Lower lobe of right lung (tissue), 2 donors: ENCODE measurements at places on chromosomes 2 and 18.

GRCh38 chr2:174840436-174840835 is 76.2 kb upstream of the CHRNA1 start:
- no peaks in the 10 kb centered on the region for H3K4me1 ChIP-seq
- H3K27ac ChIP-seq = no peak overlapping the region
- DNase-seq = no peak
- no peaks in the 10 kb centered on the region for H3K27me3 ChIP-seq
- H3K4me3 ChIP-seq = no peak overlapping the region
- H3K36me3 ChIP-seq = no peaks in the 10 kb centered on the region

- peak overlapping the region; percentile 89 for H3K4me3 ChIP-seq
- H3K4me1 ChIP-seq = peaks cover 57% of the 10 kb centered on the region
- H3K27me3 ChIP-seq = no peaks in the 10 kb centered on the region
- no peaks in the 10 kb centered on the region for H3K36me3 ChIP-seq
Measured at GRCh38 chr18:23585007-23585871, 1.1 kb downstream of the NPC1 start.

GRCh38 chr2:109440499-109441156 is 173.1 kb downstream of the SEPTIN10 start:
- H3K4me1 ChIP-seq = peaks cover 10% of the 10 kb centered on the region
- H3K27me3 ChIP-seq = no peaks in the 10 kb centered on the region
- DNase-seq = no peak
- no peaks in the 10 kb centered on the region for H3K36me3 ChIP-seq
- H3K4me3 ChIP-seq = no peak overlapping the region

- peak; percentile 96 for DNase-seq
- peaks cover 33% of the 10 kb centered on the region for H3K4me1 ChIP-seq
- peaks cover 63% of the 10 kb centered on the region for H3K36me3 ChIP-seq
- peak within 1 kb of the TSS; percentile 62 for H3K4me3 ChIP-seq
Measured at GRCh38 chr2:219218732-219219701, at the start of gene ABCB6. Gene ABCB6, minus strand, starts transcription at chr2:219218958. Its CDS starts 285 bp downstream, at chr2:219218673.

DNA sequence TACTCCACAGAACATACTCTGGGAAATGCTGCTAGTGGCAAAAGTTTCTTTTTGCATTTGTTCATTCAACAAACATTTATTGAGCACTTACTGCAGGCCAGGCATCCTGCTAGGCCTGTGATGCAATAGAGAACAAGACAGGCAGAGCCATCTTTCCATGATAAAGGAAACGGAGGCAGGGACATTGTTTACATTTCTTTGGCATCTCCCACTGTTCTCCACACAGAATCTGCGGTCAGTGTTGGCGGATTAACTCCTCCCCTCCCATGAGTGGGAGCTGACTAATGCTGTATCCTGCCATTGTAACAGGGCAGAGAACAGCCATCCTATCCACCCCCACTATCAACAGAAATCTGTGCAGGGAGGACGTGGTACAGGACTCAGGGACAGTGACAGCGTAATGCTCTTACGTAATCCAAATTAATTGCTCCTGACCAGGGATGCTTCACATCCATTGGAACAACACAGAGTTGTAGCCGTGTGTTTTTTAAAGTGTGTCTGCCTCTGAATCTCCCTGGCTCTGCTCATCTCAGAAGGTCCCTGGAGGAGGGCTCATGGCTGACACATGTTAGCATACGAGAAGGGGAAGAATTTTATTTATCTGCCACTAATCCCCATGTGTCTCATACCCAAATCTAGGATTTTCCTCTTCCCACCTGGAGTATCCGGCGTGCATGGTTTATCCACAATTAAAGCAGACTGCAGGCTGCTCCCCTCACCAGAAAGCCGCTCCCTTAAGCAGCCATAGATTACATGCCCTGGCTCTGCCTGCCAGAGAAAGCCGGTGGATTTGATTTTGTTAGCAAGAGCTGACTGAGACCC is 32.3 kb downstream of the STEAP3 start:
- no peak overlapping the region for H3K4me3 ChIP-seq
- H3K27ac ChIP-seq = no peak overlapping the region
- H3K27me3 ChIP-seq = no peaks in the 10 kb centered on the region
- H3K4me1 ChIP-seq = no peaks in the 10 kb centered on the region

DNA sequence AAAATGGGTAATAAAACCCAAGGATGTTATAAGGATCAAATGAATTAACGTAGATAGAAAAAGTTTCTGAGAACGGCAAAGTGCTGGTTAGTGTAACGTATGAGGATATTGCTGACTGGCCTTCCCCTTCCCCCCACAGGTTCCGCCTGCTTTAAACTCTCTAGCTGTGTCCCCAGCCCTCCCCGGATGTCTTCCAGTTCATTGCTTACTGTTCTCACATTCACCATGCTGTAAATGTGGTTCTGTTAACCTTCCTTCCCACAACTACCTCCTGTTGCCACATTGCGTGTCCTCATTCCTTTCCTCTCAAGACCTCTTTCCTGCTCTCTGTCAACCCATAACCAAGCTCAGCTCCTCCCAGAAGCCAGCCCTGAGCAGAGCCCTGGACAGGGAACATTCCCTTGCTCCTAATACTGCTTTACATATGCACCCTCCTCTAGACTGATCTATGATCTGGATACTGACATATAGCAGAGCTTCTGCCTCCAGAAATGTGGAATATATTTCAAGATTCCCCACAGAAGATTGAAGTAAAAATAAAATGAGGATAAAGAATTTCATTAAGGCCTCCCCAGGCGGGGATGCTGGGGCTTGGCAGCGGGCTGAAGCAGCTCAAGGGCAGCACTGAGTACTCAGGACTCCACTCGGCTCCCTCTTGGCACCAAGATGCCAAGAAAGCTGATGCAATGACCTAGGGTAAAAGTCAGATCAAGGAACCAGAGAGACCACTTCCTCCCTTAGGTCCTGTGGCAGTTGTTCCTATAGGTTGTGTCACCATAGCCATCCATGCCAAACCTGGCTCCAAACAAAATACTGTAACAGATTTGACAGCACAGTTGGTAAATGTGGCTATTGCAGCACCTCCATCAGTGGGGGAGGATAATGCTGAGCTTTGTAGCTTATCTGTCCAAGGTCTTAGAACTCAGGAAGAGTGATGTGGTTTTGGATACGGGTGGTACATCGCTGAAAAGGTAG is 136.4 kb upstream of the PIK3C3 start:
- no peak overlapping the region for H3K4me3 ChIP-seq
- no peak overlapping the region for H3K27ac ChIP-seq
- no peaks in the 10 kb centered on the region for H3K27me3 ChIP-seq
- no peaks in the 10 kb centered on the region for H3K4me1 ChIP-seq
- DNase-seq = no peak

DNA sequence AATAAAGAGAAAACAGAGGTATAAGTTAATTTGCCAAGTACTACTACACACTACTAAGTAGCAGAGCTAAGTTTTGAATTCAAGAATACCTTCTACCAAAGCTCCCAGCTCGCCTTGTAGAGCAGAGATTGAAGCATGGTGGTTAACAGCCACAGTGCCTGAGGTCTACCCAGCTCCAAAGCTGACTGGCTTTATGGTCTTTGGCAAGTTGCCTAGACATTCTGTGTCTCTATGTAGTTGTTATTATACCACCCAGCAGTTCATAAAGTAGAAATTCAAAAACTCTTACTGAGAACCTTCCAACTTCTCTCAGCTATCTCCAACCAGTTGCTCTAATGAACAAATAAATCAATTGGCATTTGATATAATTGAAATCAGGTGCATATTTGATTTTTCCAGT is 87.8 kb downstream of the PDE11A start:
- H3K36me3 ChIP-seq = no peaks in the 10 kb centered on the region
- no peak for DNase-seq
- no peaks in the 10 kb centered on the region for H3K27me3 ChIP-seq
- no peaks in the 10 kb centered on the region for H3K4me1 ChIP-seq
- no peak overlapping the region for H3K4me3 ChIP-seq

- no peak overlapping the region for H3K4me3 ChIP-seq
- DNase-seq = no peak
- H3K36me3 ChIP-seq = no peaks in the 10 kb centered on the region
- no peak overlapping the region for H3K27ac ChIP-seq
Measured at GRCh38 chr2:222208010-222208690, 90.6 kb downstream of the PAX3 start.

- H3K27ac ChIP-seq = no peak overlapping the region
- DNase-seq = no peak
- H3K4me3 ChIP-seq = no peak overlapping the region
- no peaks in the 10 kb centered on the region for H3K36me3 ChIP-seq
Measured at GRCh38 chr18:7332452-7332851, 101.6 kb downstream of the LRRC30 start.

GRCh38 chr18:46623541-46623940 is 33.5 kb downstream of the LOXHD1 start:
- peak overlapping the region; percentile 18 for H3K27ac ChIP-seq
- no peak for DNase-seq
- peaks cover 4% of the 10 kb centered on the region for H3K27me3 ChIP-seq
- H3K4me3 ChIP-seq = no peak overlapping the region
- H3K4me1 ChIP-seq = peaks cover 7% of the 10 kb centered on the region

- no peaks in the 10 kb centered on the region for H3K27me3 ChIP-seq
- peaks cover 18% of the 10 kb centered on the region for H3K36me3 ChIP-seq
- no peak overlapping the region for H3K27ac ChIP-seq
- H3K4me3 ChIP-seq = no peak overlapping the region
Measured at GRCh38 chr2:144466637-144467036, 53.3 kb downstream of the ZEB2 start.

DNA sequence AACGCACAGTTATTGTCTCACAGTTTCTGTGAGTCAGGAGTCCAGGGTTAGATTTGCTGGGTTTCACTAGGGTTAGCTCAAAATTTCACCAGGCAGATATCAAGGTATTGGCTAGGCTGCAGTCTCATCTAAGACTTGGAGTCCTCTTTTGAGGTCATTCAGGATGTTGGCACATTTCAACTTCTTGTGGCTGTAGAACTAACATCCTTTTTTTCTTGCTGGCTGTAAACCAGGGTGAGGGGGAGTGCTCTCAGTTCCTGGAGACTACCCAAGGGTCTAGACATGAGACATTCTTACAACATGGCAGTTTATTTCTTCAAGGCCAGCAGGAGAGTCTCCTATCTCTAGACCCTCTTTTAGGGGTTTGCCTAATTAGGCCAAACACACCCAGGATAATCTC is 12.8 kb upstream of the CAVIN2 start:
- H3K4me3 ChIP-seq = no peak overlapping the region
- no peaks in the 10 kb centered on the region for H3K27me3 ChIP-seq
- H3K27ac ChIP-seq = no peak overlapping the region
- no peaks in the 10 kb centered on the region for H3K36me3 ChIP-seq
- no peak for DNase-seq

DNA sequence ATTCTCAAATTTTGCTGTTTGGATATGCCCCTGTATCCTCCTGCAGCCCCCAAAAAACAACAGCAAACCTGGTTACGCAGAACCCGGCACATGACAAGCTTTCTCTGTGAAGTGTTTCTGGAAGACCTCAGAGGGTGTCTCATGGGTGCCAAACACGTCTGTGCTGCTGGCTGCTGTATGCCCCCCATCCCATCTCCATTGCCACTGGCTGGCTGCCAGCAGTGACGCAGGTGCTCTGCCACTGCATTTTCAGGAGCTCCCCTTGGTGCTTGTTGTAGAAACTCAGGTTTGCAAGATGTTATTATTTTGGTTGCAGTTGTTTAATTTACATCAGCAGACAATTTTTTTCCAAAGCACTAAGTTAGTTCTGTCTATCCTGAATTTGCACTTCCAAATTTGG is 166.4 kb upstream of the FANCL start:
- H3K4me1 ChIP-seq = no peaks in the 10 kb centered on the region
- DNase-seq = no peak
- H3K4me3 ChIP-seq = no peak overlapping the region
- no peak overlapping the region for H3K27ac ChIP-seq
- no peaks in the 10 kb centered on the region for H3K36me3 ChIP-seq
- no peaks in the 10 kb centered on the region for H3K27me3 ChIP-seq

DNA sequence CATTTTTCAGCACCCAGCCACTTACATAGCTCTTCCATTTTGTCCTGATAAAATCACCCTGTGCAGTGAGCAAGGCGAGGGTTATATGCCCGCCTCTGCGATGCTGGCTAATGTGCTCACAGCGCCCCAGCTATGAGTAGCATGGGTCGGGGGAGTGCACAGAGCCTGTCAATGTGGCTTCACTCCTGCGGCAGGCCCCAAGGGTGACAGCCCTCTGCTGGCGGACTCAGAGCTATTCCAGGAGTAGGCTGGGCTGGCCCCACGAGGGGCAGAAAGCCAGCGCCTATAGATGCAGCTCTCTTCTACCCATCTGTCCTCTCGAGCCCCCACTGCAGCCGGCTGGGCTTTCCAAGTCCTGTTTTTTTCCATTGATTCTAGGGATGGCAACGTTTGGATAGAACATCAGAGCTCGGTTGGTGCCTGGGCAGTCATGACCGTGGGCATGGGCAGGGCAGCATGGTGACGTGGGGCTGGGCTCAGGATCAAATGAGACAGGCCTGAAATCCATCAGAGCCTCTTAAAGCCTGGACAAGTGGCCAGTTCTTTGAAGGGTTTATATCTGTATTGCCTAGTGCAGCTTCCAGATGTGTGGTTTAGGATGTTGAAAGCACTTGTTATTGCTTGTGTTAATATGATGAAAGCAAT is 134.7 kb downstream of the MCFD2 start:
- no peak overlapping the region for H3K27ac ChIP-seq
- no peak overlapping the region for H3K4me3 ChIP-seq
- no peaks in the 10 kb centered on the region for H3K27me3 ChIP-seq
- peaks cover 27% of the 10 kb centered on the region for H3K4me1 ChIP-seq
- no peak for DNase-seq
- no peaks in the 10 kb centered on the region for H3K36me3 ChIP-seq

GRCh38 chr2:232052591-232052990 is 91.1 kb downstream of the DIS3L2 start:
- H3K27me3 ChIP-seq = no peaks in the 10 kb centered on the region
- DNase-seq = no peak
- no peaks in the 10 kb centered on the region for H3K4me1 ChIP-seq
- H3K4me3 ChIP-seq = no peak overlapping the region
- no peaks in the 10 kb centered on the region for H3K36me3 ChIP-seq
- H3K27ac ChIP-seq = no peak overlapping the region

DNA sequence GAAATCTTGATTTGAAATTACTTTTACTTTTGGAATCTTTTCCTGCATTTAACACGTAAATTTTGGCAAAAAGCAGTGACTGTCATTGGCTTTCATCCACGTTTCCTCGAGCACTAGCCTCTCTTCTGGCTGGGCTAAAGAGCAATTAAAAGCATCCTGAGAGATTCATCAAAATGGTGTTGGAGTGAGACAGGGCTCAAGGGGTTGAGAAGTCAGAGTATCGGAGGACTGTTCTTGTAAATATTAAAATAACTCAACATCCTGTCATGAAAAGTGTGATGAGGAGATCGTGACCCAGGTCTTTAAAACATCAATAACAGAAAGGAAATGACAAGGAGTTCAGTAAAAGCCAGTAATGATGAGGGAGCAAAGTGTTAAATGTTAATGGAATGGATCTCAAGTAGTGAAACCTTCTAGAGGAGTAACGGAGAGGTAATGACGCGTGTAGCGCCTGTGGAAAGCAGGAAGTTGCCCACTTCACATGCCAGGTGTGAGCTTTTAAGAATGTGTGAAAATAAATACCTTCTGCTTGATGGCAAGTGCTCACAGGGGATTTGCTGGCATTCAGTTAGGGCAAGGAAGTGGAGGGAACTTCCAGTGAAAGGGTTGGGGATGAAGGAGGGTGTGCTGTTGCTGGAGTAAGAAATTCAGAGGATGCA is 754.4 kb downstream of the ADCYAP1 start:
- peak; percentile 58 for DNase-seq
- H3K27ac ChIP-seq = no peak overlapping the region
- H3K27me3 ChIP-seq = no peaks in the 10 kb centered on the region
- no peaks in the 10 kb centered on the region for H3K36me3 ChIP-seq

- no peak overlapping the region for H3K27ac ChIP-seq
- H3K4me1 ChIP-seq = no peaks in the 10 kb centered on the region
- no peak overlapping the region for H3K4me3 ChIP-seq
- no peak for DNase-seq
- no peaks in the 10 kb centered on the region for H3K27me3 ChIP-seq
- no peaks in the 10 kb centered on the region for H3K36me3 ChIP-seq
Measured at GRCh38 chr2:212147921-212148513, 390.6 kb downstream of the ERBB4 start.
